ENCODE measurements at places on chromosomes 5 and 9.

GRCh38 chr9:89026876-89027275 lies 35.6 kb downstream of the S1PR3 start:
- DNase-seq = no peak

GRCh38 chr5:136000932-136001331 lies 27.9 kb upstream of the TGFBI start:
- no peak for DNase-seq

GRCh38 chr9:122197882-122198281 lies 30.9 kb downstream of the LHX6 start:
- no peak for DNase-seq

DNA sequence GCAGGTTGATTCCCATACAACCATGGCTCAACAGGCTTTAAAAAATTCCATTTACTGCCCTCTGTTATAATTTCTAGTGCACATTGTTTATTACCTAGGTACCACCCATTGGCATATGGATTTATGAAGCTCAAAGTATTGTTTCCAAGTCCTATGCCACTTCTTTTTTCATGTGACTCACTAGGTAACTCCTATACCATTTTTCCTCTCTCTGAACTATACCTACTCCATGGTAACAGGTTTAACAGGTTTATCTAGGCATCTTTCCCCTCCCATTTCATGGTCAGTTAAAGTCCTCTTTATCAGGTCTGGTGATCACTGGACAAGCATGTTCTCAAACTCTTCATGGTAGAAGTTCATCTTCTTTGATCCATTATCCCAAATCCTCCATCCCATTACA lies 49.6 kb upstream of the ABCA1 start:
- no peak for DNase-seq

GRCh38 chr5:170626507-170627150 lies 122.8 kb downstream of the KCNIP1 start:
- DNase-seq = no peak

- peak; percentile 57 for DNase-seq
These were observed 1.3 kb upstream of the NNT start for GRCh38 chr5:43601454-43602260.

Data from IMR-90 (cell line).